ENCODE measurements at places on chromosomes 1 and 21.
A peak's percentile ranks its signal among the peaks of the same experiment; 100 is the strongest.

DNA sequence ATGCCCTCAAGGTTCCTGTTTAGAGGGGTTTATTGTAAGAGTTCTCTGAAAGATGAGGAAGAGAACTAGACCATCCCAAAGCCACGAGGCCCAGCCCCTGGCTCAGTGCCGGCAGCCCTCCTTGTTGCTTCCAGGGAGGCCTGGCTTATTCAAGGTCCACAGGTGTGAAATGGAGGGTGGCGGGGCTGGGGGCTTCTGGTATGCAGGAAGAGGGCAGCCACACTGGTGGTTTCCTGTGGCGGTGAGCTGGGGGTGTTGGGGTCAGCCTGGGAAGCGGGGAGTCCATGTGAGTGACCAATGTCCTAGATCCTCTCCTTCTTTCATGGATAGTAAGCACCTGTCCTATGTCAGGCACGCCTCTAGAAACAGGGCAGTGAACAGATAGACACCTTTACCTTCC lies 138.2 kb downstream of the CAMTA1 start:
- DNase-seq, result no peak

DNA sequence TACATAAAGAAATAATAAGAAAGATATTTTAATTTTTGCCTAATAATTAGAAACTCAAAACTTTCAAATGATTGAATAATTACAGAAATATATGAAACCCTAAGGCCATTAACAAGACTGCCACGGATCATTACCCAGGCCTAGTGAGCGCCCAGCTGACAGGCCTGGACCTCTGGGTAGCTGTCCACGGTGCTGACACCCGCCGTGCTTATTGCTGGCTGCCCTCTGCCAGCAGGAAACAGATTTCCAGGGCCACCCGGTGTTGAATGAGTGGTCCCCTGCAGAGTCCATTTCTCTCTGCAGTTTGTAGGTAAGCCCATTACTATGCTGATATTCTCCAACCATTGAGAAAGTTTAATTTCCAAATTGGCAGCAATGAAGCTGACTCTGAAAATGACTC lies 254.4 kb upstream of the GJB5 start:
- DNase-seq, result no peak

- no peak for DNase-seq
Observed at GRCh38 chr1:26064553-26064952, 2.9 kb downstream of the TRIM63 start.

- peak; percentile 46 for DNase-seq
Observed at GRCh38 chr1:172002725-172003345, 161.5 kb downstream of the DNM3 start.

DNA sequence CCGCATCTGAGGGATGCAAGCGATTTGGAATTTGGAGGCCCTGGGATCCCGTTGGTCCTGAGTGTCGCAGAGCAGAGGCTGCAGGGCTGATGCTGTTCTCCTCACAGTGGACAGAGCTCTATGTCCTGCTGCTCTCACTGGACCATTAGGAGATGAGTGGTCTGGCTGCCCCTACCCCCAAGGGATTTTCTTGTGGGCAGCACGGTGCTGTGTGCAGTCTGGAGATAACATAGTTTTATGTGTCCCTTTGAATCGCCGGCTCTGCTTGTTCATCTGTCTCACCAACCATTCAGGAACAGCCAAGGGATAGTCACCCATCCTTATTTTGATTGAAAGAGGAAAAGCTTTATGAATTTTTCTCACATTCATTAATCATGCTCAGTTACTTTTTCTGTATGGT lies 49.9 kb downstream of the CHRM3 start:
- no peak for DNase-seq
